Cortex of kidney (tissue), 1 donor: ENCODE measurements at places on chromosomes 6 and 20.

DNA sequence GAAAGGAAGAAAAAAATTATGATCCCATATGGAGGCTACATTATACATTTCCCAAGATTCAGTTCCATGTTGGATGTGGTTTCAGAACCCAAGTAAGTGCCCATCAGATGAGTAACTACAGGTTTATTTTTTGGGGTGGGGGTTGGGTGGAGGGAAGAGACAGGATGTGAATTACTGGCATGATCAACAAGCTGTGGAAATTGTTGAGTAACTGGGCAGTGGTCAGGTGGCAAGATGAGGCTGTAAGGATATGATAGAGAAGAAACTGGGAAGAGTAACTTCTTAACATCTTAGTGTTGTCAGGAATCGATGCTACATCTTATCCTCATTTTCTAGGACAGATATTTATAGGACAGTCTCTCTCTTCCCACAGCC is 153.5 kb downstream of the CFAP61 start:
- DNase-seq: no peak

- no peak for DNase-seq
These were observed 53.6 kb downstream of the MDGA1 start for GRCh38 chr6:37643851-37644672.

DNA sequence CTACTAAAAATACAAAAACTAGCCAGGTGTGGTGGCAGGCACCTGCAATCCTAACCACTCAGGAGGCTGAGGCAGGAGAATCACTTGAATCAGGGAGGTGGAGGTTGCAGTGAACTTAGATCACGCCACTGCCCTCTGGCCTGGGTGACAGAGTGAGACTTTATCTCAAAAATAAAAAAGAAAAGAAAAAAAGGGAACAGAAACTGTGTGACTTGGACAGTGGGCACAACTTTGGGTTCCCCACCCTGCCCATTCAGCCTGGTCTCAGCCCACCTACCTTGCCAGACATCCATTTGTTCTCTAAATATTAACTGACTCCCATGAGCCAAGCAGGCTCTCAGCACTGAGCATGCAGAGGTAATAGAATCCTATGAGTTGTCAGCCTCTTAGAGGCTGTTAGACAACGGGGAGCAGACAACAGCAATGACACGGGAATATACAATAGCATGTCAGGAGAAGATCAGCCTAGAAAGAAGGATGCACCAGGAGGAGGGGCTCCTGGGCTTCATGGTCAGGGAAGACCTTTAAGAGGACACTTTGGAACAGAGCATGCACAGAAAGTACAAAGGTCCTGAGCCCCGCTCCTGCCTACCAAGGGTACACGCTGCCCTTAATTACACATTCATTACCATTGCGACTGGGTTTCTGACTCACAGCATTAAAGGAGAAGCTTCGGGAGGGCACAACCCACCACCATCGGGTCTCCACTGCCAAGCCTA is 20.0 kb downstream of the FAM209B start:
- DNase-seq: no peak

DNA sequence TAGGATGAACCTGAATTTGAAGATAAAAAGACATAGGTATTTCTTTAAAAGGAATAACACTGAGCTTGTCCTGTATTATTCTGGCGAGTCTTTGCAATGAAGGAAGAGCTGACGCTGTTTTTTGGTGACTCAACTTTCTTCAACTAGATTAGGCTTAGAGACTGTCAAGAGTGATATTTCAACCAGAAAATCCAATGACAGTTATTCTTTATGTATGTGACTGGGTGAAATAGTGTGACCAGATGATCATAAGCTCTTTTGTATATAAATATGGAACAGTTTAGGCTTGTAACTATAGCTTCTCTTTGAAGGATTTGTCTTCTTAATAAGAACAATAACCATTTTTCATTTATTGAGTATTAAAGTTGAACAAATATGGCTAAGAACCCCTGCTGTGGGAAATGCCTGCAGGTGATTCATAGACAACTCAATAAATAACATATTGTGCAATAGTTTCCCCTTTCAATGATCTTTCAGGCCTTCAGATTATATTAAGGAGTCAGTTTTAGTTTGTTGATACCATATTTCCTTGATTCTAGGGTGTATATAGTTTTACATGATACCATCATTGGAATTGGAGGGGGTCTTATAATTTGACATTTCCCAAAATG is 265.6 kb upstream of the JAG1 start:
- no peak for DNase-seq

DNA sequence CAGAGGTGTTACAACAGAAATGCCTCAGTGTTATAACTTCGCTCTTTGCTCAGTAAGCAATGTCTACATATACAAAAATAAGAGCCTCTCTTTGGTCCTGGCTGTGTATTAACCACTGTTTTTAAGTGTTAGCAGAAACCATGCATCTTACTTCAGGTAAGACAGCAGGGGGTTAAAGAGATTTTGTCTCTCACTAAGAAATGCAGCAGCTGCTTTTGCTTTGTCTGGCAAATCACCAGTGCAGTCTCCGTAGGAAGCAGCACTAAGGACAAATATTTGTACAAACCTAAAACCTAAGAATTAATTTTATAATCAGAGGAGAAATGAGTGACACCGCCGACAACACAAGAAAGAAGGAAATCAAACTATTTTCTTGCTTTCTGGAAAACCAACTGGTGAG is 758 bp downstream of the SMIM28 start:
- DNase-seq: no peak

GRCh38 chr6:124683507-124683906 is 278.7 kb upstream of the RNF217 start:
- no peak for DNase-seq
